Fibroblast of skin of left quadriceps (primary cell): ENCODE measurements at places on chromosomes 3 and 15.

GRCh38 chr3:69691860-69692259, 47.4 kb upstream of the MITF start:
- no peak for DNase-seq

- no peak for DNase-seq
Measured at GRCh38 chr3:150015901-150016300, 45.2 kb upstream of the PFN2 start.

DNA sequence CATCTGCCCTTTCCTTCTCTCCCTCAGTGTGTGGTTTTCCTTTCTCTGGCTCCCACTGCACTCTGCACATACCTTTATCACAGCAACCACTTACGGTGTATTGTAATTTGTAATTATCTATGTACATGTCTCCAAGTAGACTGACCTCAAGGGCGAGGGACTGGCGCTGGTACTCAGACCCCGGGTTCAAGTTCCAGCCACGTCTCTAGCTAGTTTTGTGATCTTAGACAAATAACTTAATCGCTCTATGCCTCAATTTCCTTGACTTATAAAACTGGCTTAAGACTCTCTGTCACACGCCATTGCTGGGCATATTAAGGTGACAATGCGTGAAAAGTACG, 607 bp upstream of the SENP2 start:
- DNase-seq = no peak

GRCh38 chr3:23283625-23284024, 80.5 kb downstream of the UBE2E2 start:
- DNase-seq = no peak

DNA sequence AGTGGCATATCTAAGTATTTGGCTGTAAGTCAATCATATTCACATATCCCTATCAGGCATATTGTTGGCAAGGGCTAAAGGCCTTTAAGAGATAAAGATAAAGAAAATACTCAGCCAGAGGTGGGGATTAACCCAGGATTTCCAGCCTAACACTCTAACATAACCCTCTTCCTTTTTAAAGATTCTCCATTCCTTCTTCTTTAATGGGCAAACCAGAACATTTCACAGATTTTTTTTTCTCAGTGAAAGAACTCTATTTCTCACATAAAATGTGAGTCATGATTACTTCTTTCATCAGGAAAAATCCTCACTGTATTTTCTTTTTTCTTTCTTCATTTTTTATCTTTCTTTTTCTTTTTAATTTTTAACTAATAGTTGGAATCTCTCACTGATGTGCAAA, 200.4 kb downstream of the NR1D2 start:
- no peak for DNase-seq

GRCh38 chr3:120650311-120650710, 31.7 kb downstream of the HGD start:
- DNase-seq = no peak

DNA sequence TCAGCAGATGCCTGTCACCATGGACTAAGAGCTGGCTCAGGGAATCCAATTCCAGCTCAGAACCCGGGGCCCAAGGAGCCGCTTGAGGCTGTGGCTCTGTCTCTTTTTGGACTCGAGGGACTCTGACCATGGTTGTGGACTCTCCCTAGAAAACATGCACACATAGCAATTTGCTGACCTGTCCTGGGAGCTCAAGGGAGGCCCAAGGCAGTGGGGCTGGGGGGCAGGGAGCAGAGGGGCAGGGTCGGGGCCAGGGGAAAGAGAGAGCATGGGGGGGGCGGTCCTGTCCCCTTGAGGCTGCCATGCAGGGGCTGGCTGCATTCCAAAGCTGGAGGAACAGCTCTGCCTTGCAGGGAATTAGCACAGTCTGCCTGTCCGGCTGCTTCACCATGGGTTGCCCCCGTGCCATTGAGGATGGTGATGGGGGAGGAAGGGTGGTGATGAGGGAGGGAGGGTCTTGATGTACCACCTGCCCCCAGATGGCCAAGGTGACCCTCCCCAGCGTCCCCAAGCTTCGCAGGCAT, 190.1 kb downstream of the GOLGA6L6 start:
- no peak for DNase-seq

DNA sequence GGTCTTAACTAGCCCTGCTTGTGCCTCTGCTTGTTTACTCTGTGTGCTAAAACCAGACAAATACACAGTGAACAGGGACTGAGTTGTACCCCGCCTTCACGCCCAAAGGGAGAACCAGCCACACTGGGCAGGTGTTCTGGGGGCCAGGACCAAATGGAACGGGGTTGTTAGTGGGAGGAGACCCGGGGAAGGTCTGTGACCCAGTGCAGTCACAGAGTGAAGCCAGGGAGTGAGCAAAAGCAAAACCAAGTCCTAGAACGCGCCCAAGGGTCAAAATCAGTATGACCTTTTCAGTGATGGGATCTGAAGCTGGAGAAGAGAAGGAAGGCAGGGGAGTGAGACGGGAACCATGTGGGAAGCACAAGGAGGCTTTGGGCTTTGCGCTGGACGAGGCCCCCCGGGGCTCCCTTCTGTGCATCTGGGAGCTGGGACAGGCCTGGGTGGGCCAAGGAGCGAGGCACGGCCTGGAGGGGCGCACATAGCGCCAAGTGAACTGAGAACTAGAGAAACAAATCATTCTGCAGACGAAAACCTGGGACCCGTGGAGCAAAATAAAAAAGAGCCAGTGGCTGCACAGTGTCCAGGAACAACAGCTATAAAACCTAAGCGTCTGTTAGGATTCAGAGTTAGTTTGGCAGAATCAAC, 78.3 kb upstream of the ALDH1A3 start:
- DNase-seq = no peak

- DNase-seq = no peak
Measured at GRCh38 chr3:126065876-126066275, 18.0 kb downstream of the SLC41A3 start.

GRCh38 chr3:127104586-127104985, 88.3 kb upstream of the PRR23E start:
- DNase-seq = no peak

DNA sequence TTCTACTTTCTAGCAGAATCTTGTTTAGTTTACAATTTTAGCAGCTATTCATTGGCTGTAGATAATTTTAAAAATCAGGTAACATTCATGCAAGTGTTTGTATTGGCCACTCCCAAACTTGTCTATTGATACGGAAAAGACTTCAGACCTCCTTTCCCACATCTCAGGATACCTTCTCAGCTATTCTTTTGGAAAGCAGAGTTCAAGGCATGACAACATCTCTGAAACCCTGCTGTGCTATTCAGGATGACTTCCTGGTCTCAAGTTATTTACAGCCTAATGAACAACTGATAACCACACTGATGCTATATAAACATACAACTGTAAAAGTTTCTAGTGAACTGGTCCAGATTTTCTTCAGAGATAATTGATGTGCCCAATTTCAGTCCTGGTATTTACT, 55.8 kb downstream of the DZIP3 start:
- DNase-seq = no peak

GRCh38 chr3:107465064-107465631, 57.6 kb upstream of the BBX start:
- no peak for DNase-seq

- DNase-seq = peak; percentile 10
Measured at GRCh38 chr3:143267989-143268388, 148.4 kb downstream of the CHST2 start.

DNA sequence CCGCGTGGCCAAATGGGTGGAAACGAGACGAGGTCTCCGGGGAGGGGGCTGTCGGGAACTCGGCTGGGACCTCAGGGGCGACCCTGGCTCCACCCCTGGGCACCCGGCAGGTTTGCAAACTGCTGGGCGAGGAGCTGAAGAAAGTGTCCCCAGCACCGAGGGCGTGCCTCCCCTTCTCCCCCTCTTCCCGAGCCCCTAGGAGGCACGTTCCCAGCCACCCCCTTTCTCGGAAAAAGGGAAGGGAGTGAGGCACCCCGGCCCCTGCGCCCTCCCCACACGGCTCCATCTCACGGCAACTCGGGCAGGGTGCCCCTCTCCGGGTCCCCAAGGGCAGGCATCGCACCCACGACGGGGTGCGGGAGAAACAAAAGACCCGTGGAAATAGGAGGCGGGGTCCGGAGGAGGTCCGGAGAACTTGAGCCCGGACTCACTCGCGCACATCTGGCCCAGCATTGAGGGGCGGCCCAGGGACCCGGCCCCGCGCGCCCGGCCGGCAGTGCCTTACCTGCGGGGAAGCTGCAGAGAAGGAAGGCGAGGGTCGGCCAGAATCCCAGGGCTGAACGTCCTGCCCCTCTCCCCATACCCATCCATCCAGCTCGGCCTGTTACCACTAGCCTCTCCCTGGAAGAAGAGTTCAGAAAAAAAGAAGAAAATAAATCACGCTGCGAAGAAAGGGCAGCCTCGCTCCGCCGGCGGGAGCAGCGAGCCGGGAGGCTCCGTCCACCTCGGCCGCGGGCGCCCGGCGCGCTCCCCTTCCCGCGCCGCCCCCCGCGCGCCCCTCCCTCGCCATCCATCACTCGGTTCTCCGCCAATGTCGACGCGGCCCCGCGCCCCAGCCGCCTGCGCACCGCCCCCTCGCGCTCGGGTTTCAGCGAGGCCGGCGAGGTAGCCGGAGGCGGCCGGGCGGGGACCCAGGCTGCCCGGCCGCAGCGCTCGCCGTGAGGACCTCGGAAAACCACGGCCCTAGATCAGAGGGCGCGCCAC, 16.3 kb downstream of the RGMA start:
- peak; percentile 56 for DNase-seq

DNA sequence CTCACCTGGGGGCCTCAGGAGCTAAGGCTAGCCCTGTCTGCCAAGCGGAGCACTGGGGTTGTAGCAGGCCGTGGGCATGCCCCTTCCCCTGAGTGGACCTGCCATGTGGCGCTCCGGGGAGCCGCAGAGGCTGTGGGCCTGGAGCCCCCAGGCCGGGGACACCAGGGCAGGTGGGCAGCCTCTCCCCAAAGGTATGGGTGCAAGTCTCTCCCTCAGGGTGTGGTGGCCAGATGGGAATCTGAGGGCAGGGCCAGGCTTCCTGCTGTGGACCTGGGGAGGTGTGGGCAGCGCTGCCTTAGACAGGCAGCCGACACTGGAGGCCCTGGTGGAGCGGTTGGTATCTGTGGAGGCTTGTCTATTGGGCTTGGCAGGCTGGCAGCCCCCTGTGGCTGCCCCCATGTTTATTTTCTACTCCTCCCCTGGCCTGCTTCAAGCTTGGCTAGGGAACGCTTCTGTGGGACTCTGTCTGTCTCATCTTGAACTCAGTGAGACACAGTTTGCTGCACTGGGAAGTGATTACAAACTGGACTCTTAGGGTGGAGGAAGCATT, 5.9 kb downstream of the ACVR2B start:
- no peak for DNase-seq

- DNase-seq = no peak
Measured at GRCh38 chr3:132210476-132211346, 106.5 kb upstream of the ACP3 start.

- DNase-seq = no peak
Measured at GRCh38 chr15:45094358-45094730, 19.6 kb downstream of the DUOX2 start.
